ENCODE measurements at places on chromosomes 5 and 9.

DNA sequence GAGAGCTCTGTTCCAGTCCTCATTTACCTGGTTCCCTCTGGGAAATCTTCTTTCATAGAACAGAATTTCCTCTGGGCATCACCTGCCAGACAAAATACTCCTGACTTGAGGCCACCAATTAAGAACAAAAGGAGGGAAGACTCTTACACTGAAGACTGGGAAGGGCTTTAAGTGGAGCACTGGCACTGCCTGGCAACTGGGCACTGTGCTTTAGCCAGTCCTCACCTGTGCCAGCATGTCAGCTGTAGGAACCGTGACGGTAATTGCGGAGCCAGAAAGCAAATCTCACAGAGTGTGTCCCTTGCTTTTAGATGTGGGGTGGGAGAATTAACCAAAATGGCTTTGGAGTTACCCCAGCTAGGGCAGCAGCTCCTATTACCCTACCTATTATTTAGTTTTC lies 40.6 kb downstream of the FAM219A start:
- H3K4me1 ChIP-seq, result peaks cover 19% of the 10 kb centered on the region
- no peaks in the 10 kb centered on the region for H3K36me3 ChIP-seq
- no peak for DNase-seq
- H3K27ac ChIP-seq, result no peak overlapping the region
- H3K4me3 ChIP-seq, result no peak overlapping the region
- H3K27me3 ChIP-seq, result no peaks in the 10 kb centered on the region

DNA sequence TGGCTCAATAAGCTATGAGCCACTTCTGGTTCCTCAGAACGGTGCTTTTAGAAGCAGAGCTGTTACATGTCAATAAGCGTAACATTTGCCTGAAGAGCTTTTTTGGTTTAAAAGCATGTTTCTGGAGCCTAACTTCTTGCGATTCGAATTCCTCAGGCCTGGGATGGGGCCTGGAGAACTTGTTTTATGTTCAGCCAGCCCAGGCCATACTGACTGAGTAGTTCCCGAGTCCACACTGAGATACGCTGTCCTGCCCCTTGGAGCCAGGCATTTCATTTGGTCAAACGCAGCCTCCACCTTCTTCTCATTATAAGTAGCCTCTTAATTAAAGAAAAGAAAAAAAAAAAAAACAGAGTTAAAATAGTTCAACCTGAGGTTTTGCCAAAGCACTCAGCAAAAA lies 260.6 kb upstream of the ANKRD55 start:
- H3K4me1 ChIP-seq, result peaks cover 17% of the 10 kb centered on the region
- H3K27me3 ChIP-seq, result no peaks in the 10 kb centered on the region
- DNase-seq, result no peak

DNA sequence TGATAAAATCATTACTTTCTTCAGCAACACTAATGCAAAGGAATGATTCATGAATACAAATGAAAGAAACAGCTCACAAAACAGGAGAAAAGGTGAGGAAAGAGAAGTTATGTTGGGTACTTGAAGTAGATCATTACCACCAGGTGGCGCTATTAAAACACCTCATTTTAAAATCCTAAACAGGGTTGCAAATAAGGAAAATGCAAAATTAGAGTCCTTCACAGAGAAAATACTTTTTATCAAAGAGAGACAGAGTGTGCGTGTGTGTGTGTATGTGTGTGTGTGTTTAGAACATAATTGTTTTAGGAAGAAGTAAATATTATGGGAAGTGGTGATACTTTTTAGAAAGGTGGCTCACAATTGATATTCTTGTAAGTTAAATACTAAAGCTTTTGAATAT lies 49.5 kb upstream of the CD180 start:
- no peaks in the 10 kb centered on the region for H3K36me3 ChIP-seq
- H3K27ac ChIP-seq, result peak overlapping the region; percentile 37
- H3K27me3 ChIP-seq, result no peaks in the 10 kb centered on the region
- H3K4me3 ChIP-seq, result no peak overlapping the region
- no peak for DNase-seq

- no peak overlapping the region for H3K4me3 ChIP-seq
- no peaks in the 10 kb centered on the region for H3K36me3 ChIP-seq
- DNase-seq, result no peak
- no peaks in the 10 kb centered on the region for H3K27me3 ChIP-seq
These were observed 129.7 kb upstream of the FBN2 start for GRCh38 chr5:128667751-128668150.

- H3K27ac ChIP-seq, result no peak overlapping the region
- no peaks in the 10 kb centered on the region for H3K36me3 ChIP-seq
- H3K27me3 ChIP-seq, result no peaks in the 10 kb centered on the region
These were observed 294.5 kb upstream of the TAS2R1 start for GRCh38 chr5:9924614-9925013.

DNA sequence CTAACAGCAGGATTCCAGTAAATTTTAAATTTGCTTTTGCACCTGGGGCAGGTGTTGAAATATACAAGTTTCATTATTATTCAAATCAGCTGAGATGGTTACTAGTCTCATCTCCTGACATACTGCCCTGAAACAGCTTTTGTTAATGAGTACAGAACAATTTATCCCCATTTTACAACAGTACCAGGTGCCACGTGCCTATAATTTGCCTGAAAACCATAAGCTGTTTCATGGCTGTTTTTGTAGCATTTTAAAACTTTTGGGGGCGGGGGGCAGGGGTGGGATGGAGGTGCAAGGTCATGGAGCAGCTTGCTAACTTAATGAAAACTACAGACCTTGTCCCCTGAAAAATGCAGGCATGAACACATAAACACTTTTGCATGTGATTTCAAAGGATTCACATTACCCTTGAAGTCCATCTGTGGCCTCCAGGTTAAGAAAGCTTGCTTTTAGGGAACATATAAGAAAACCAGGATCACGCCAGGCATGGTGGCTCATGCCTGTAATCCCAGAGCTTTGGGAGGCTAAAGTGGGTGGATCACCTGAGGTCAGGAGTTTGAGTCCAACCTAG lies 42.1 kb downstream of the TIMD4 start:
- H3K4me3 ChIP-seq, result no peak overlapping the region
- no peak overlapping the region for H3K27ac ChIP-seq
- no peaks in the 10 kb centered on the region for H3K36me3 ChIP-seq
- no peak for DNase-seq

DNA sequence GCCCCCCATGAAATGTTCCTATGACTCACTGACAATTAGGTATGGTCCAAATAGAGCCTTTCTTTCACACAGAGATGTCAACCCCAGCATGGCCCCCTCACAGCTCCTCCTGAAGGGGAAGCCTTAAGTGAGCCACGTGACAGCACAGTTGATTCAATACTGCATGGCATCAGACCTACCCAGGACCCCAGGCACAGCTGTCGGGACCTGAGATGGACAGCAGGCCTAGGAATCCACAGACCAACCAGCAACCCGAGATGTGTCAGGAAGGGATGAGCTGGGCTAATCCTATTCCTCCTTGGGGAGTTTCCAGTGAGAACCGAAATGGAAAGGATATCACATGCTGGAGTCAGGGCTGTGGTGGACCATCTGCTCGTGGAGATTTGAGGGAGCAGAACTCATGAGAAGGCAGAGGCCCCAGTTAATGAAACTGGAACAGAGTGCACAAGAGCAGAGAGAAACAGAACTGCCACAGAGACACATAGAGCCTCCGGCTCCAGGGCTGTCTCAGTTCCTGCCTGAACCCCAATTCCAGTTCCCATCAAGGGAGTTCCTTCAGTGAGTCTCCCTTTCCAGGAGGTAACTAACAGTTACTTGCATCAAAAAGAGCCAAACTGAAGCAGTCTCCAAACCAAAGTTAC lies 42.1 kb upstream of the SMIM23 start:
- H3K27me3 ChIP-seq, result no peaks in the 10 kb centered on the region
- DNase-seq, result no peak
- no peaks in the 10 kb centered on the region for H3K36me3 ChIP-seq
- peaks cover 6% of the 10 kb centered on the region for H3K4me1 ChIP-seq
- H3K4me3 ChIP-seq, result no peak overlapping the region

GRCh38 chr5:65762234-65762633 lies 40.2 kb downstream of the NLN start:
- H3K4me1 ChIP-seq, result no peaks in the 10 kb centered on the region
- H3K4me3 ChIP-seq, result no peak overlapping the region
- H3K36me3 ChIP-seq, result peaks cover 15% of the 10 kb centered on the region
- no peak for DNase-seq

- no peaks in the 10 kb centered on the region for H3K27me3 ChIP-seq
- no peaks in the 10 kb centered on the region for H3K36me3 ChIP-seq
- no peak for DNase-seq
- H3K27ac ChIP-seq, result no peak overlapping the region
These were observed 52.1 kb upstream of the FSTL4 start for GRCh38 chr5:133664422-133664821.

GRCh38 chr9:79977510-79978197 lies 405.9 kb downstream of the TLE4 start:
- no peak for DNase-seq
- H3K27me3 ChIP-seq, result no peaks in the 10 kb centered on the region
- no peak overlapping the region for H3K4me3 ChIP-seq
- H3K4me1 ChIP-seq, result peaks cover 3% of the 10 kb centered on the region
- H3K27ac ChIP-seq, result no peak overlapping the region
- H3K36me3 ChIP-seq, result no peaks in the 10 kb centered on the region

DNA sequence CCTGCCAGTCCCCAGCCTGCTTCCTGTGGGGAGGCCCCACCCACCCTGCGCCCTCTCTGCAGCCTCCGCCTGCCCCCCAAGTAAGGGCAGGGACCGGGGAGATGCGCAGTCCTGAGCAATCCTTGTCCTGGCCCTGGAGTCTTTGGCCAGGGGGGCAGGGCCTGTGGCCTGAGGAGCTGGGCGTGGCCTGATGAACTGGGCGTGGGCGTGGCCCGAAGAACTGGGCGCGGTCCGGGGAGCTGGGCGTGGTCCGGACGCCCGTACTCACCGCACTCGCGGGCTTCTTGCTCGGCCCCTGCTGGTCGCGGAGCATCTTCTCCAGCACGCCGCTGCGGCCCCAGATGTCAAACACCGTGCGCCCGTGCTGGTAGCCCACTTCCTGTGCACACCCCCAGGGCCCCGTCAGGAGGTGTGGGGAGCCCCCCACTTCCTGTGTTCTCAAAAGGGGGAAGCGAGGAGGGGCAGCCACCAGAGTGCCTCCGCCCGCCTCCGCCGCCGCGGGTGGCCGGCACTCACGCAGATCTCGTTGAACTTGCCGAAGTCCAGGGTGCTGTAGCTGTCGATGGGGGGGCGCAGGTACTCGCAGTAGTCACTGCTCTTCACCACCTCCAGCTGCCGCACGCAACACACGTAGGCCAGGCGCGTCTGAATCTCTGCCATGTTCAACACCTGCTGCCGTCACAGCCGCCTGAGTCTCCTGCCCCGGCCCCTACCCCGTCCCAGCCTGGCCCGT lies 2.7 kb upstream of the NSMF start:
- H3K4me3 ChIP-seq, result no peak overlapping the region
- H3K4me1 ChIP-seq, result peaks cover 31% of the 10 kb centered on the region
- H3K36me3 ChIP-seq, result peaks cover 24% of the 10 kb centered on the region
- DNase-seq, result no peak

GRCh38 chr9:110900456-110900855 lies 137.8 kb downstream of the LPAR1 start:
- H3K27ac ChIP-seq, result no peak overlapping the region
- H3K27me3 ChIP-seq, result no peaks in the 10 kb centered on the region
- H3K36me3 ChIP-seq, result no peaks in the 10 kb centered on the region
- no peak for DNase-seq

Data from suprapubic skin (tissue), 4 donors.